Osteocyte (in vitro differentiated cells): ENCODE measurements at places on chromosomes 5 and 9. TPM values are rescaled to one million over a fixed set of nuclear protein-coding genes. Genes with fewer than 3 reads are reported as not detected.

SPINK4 gene
- not detected in 2 replicates for total RNA-seq

DNAH5 gene
- total RNA-seq = 0.21 and 0.37 TPM in 2 replicates

SH3TC2 gene
- total RNA-seq = 0.83 and 1.1 TPM in 2 replicates

CCNJL gene
- total RNA-seq = 8.2 and 8.4 TPM in 2 replicates

WWC1 gene
- 2.2 and 3.6 TPM in 2 replicates for total RNA-seq

PRR16 gene
- 18.3 and 20.9 TPM in 2 replicates for total RNA-seq
